Fibroblast of the aortic adventitia (primary cell): ENCODE measurements at places on chromosomes 11 and 22. TPM values are rescaled to one million over a fixed set of nuclear protein-coding genes. Genes with fewer than 3 reads are reported as not detected.
A peak's percentile ranks its signal among the peaks of the same experiment; 100 is the strongest.

GRCh38 chr11:100562128-100562527, 125.0 kb upstream of the ARHGAP42 start:
- DNase-seq = peak; percentile 83

- peak; percentile 92 for DNase-seq
These were observed at the start of gene YPEL1 for GRCh38 chr22:21735200-21736083. TSS of gene YPEL1 (minus strand) at chr22:21735794. CDS start at chr22:21710744, 25,050 bp downstream.

DNA sequence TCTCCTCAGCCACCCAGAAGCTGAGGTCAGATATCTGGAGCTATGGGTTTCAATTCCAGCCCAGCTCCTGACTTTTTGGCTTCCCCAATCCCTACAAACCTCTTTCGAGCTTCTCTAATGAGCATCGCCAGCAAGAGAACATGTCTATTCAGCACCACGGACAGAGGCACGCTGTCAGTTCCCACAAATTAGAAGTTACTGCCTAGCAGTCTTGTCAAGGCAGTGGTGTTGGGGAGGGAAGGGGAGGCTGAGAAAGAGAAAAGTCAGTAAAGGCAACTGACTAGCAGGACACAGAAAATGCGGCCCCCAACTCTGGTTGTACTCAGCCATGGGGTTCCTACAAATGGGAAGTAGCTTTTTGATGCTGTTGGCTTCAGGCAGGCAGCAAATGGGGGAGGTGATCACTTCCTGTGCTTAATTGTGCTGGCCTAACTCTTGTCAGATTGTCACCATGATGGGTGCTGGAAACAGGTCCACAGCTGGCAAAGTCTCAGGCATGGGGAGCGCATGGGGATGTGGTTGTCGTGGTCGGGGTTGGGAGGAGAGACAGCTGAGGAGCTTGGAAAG, 205.9 kb downstream of the ST3GAL4 start:
- DNase-seq = peak; percentile 75

DNA sequence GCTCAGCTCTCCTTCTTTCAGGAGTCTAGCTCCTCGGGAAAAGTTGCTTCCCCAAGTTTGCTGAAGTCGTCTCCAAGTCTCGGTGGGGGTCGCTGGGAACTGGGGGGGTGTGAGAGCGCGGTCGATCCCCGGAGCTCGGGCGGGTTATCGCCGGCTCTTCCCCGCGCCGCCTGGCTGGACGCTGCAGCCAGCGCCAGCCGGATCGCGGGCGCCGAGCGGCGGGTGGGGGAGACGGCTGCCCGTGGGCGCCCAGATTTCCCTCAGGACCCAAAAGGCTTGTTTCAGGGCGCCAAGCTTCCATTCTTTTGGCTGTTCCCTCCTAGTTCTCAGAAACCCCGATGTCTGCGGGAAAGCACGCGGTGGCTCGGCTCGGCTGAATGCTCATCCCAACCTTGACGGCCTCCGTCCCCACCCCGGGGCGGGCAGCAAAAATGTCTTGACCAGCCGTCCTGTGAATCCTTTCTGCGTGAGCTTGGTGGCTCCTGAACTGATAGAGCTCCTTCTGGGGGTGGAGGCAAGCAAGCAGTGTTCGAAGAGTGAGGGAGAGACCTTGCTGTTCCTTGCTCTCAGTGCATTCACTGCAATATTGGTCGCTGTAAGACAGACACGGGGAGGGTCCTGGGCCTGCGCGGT, 1.7 kb downstream of the ZBTB16 start:
- DNase-seq = no peak

DNA sequence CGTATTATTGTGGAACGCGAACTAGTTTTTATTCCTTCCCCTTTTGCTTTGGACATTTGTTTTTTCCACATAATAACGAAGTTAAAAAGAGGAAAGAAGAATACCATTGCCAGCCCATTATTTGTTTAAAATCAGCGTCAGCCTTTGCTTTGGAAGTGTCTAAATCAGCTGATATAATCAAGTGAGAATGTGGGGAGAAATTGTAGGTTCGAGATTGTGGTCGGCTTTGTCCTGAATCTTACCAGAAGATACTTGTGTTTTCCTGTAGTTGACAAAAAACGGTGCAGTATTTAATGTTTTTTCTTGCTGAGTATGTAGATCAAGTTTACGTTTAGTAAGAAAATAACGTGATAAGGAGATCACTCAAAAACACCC, 935 bp downstream of the ZNF143 start:
- peak; percentile 42 for DNase-seq

- no peak for DNase-seq
These were observed 5.8 kb downstream of the SLC22A9 start for GRCh38 chr11:63375434-63375833.

GSTT2B gene
- 4.9 and 9.0 TPM in 2 replicates for total RNA-seq

DNA sequence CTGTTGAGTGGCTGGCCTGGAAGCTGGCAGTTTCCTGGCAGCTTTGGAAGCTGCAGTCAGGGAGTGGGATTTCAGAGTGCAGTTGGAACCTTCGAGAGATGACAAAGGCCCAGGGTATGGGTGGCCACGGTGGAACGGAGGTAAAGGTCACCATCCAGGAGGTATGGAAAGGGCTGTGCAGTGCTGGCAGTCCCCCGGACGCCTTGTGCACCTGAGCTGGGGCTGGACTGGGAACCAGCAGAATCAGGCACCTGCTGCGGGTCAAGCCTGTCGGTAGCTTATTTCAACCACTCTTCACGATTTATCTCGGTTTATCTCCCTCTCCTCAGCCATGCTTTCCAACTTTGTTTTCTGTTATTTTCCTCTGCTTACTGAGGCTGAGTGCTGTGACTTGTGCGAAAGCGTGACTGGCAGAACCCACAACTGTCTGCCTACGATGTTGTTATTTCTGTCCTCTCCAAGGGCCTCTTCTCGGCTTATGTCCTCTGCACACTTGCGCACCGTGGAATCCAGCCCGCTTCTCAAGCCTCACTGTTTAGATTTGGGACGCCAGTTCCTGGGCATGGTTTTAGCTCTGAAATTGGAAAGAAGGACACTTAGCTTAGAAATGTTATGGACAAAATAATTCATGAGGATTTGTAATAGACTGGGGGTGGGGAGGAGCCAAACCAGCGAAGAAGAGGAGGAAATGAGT, 24.0 kb upstream of the ATXN10 start:
- no peak for DNase-seq

DNA sequence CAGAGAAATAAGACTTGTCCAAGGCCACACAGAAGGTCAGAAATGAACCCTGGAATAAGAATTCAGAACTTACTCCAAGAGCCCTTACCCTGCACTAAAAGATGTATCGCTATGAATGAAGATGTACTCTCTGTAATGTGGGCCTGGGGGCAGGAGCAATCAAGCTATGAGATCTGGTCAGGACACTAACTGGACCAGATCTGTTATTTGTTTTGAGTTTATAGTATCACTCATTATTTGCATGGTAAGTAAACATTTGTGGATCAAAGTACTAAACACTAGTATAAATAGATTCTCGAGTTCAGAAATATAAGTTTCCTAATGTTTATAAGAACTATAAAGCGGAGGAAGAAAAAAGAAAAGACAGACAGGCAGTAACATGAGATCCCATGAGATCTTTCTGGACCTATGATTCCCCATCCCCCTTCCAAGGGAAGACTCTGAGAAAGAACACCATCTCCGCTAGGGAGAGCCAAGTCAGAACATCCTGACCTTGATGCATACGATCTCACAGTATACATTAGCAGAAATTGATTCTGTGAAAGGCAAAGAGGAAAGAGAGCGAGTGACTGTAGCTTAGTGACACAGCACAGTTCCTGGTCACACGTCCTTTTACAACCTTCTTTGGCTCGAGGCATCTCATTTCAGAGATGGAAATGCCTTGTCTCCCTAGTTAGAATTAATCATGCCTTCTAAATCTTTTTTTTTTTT, 71.2 kb downstream of the USP35 start:
- DNase-seq = no peak
